CD4-positive, alpha-beta T cell treated with Interleukin-4 for 4 hours (primary cell): ENCODE measurements at places on chromosomes 13 and 19.

- DNase-seq = no peak
Measured at GRCh38 chr19:13150931-13151604, 857 bp downstream of the IER2 start.

- DNase-seq = no peak
Measured at GRCh38 chr13:82758044-82758443, 1124.2 kb downstream of the SLITRK1 start.

- DNase-seq = no peak
Measured at GRCh38 chr13:41858780-41859179, 102.1 kb downstream of the VWA8 start.

- no peak for DNase-seq
Measured at GRCh38 chr19:18104793-18105131, 7.2 kb downstream of the MAST3 start.

DNA sequence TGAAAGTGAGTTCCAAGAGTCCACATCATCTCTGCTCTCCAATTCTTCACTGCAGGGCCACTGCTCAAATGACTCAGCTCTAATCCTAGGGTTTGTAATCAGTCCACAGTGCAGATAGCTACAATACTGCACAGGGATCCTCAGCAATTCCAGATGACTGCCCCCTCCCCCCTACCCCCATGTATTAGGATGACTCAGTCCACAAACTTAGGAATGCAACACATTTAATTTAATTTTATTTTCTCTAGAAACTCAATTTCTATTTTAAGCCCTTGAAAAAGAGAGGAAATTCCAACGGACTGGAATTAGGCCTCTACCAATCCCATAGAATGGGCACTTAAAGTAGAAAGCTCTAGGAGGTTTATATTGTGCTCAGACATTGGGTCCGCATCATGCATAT is 173.8 kb upstream of the SOX21 start:
- DNase-seq = no peak

DNA sequence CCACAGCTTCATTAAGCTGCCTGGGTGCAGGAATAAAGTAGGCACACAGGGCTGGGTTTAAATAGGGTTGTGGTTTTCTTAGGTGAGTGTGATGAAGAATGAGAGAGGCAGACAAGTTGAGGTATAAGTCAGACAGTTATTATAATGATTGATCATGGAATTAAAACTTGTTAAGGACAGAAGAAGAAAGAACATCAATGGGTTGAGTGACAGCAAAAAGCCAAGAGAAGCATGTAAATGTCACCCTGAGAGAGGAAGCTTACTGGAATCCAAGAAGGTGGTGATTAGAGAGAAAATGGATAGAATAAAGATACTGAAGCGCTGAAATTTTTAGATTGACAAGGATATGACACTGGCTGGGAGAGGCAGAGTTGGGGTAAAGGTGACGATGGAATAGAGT is 325.2 kb upstream of the SLITRK1 start:
- DNase-seq = no peak
